ENCODE measurements at places on chromosomes 5 and 9. TPM values are rescaled to one million over a fixed set of nuclear protein-coding genes. Genes with fewer than 3 reads are reported as not detected.

DNA sequence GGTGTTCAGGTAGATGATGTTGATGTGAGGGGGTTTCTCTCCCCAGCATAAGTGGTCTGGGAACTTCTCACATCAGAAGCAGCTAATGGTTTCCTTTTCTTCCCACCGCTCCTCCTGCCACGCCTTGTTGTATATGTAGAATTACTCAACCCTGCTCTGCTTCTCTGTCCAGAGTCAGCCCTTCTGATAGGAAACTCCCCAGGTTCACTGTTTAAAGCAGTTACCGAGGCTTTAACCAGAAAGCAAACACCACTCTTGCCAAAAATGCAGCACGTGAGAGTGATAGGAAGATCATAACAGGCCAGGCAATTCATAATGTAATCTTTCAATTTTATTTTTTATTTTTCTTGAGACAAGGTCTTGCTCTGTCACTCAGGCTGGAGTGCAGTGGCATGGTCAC is 10.5 kb upstream of the TMEM252 start:
- DNase-seq: no peak

- DNase-seq: no peak
Measured at GRCh38 chr5:157563373-157563928, 12.1 kb downstream of the ADAM19 start.

DNA sequence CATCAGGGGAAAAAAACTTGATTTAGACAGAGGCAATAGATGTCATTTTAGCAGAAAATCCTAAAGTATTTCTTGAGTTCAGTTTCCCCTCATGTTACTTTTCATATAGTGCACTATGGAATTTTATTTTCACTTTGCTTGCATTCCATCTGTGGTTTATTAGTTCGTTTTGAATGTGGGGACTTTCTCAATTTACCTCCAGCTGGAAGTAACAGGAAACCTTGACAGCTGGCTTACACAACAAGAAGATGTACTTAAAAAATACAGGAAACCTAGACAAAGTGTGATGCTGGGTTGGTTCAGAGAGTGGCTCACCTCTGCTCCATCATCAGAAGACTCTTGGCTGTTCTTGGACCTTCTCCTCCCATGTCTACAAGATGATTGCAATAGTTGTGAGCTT is 567.0 kb downstream of the CETN3 start:
- no peak for DNase-seq

GRCh38 chr5:163104464-163104863 is 332.9 kb upstream of the CCNG1 start:
- no peak for DNase-seq

- no peak for DNase-seq
Measured at GRCh38 chr9:91148306-91148705, 213.4 kb downstream of the AUH start.

- no peak for DNase-seq
Measured at GRCh38 chr5:153678617-153679329, 188.3 kb downstream of the GRIA1 start.

DNA sequence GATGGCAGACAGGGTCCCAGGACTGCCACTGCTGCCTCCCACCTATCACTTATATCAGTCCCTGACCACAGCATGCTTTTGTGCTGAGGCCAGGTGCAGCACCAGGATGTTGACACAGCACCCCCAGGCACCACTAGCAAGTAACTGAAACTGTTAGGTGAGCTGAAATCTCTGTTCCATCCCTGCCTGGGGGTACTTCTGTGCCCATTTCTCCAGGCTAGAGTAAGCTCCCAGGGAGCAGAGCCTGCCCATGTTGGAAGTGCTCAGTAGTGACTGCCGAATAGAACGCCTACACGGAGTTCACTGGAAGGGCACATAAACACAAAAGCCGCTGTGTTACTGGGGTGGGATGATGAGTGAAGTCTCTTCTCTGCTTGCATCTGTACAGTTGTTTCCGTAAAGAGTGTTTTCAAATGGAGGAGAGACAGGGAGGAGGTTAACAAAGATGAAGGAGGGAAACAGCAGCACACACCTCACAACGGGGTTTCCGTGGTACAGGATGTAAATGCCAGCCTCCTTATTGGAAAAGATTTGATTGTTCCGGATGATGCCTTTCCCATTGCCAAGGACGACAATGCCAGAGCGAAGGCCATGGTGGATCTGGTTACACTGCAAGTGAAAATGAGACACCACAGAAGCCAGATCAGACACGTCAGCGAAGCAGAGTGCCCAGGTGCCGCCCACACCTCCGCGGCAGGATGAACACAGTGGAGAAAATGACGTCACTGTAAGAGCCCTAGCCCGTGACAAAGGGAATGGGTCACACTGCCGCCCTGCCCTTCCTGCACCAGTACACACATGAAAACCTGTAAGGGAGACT is 43.1 kb downstream of the POLR1E start:
- DNase-seq: peak; percentile 82

DNA sequence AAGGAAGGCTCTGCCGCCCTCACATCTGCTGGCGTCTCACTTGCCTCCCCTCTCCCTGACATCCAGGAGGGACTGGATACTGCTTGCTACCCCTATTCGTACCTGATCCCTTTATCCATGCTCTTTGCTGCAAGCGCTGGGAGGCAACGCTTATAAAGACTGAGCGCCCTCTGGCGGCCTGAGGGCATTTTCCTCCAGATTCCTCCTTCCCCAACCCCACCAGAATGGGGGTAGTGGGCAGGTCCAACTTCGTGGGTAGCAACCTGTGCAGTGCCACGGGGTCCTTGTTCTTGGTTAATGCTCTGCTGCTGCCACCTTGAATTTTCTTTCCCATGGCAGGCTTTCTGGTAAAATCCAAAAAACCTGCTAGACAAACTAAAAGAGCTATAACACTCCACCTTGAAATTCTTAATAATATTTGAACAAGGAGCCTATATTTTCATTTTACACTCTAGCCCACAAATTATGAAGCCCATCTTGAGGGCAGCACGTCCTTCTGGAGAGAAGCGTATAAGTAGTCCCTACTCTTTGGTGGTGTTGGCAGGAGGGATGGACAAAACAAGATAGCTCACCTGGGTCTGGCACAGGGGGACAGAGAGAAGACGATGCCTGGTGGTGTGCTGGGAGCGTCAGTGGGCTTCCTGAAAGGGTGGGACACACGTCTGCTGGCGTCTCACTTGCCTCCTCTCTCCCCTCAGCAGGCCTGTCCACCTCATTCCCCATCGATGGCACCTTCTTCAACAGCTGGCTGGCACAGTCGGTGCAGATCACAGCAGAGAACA is 52.5 kb downstream of the JADE2 start:
- peak; percentile 87 for DNase-seq

GRCh38 chr9:113626735-113627495 is 163.4 kb downstream of the RGS3 start:
- DNase-seq: peak; percentile 20

GRCh38 chr9:2872250-2872930 is 28.5 kb upstream of the PUM3 start:
- no peak for DNase-seq

The AGXT2 gene
- 215 TPM for polyA plus RNA-seq

The PELO gene
- polyA plus RNA-seq: 29.6 TPM

The RASGEF1C gene
- polyA plus RNA-seq: 0.15 TPM

The LCP2 gene
- polyA plus RNA-seq: 4.6 TPM

The HSPB3 gene
- not detected for polyA plus RNA-seq

The SFXN1 gene
- 33.4 TPM for polyA plus RNA-seq

The ARID3C gene
- not detected for polyA plus RNA-seq

The IFNA21 gene
- not detected for polyA plus RNA-seq

The RIGI gene
- polyA plus RNA-seq: 5.0 TPM

The DMXL1 gene
- 17.1 TPM for polyA plus RNA-seq

The PDE6A gene
- polyA plus RNA-seq: not detected

The GDA gene
- polyA plus RNA-seq: 88.1 TPM
